ENCODE measurements at places on chromosomes 6 and 20.

DNA sequence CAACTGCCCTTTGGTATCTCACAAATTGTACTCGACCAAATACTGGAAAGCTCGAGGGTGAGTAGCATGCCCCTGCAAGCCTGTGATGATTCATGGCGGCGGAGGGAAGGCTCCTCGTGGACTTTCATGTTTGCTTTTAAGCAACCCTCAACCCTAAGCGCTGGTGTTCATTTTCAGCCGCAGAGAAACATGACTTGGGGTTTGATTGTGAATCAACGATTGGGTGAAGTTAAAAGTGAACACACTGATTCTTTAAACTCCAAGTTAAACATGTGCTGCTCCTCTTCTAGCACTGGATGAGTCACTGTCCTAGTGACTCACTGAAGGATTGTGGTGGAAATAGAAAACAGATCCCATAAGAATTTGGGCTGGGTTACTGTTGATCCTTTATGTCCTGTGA is 8.3 kb downstream of the CD109 start:
- no peak for DNase-seq

GRCh38 chr20:34301587-34302311 is 1.4 kb downstream of the AHCY start:
- no peak for DNase-seq

DNA sequence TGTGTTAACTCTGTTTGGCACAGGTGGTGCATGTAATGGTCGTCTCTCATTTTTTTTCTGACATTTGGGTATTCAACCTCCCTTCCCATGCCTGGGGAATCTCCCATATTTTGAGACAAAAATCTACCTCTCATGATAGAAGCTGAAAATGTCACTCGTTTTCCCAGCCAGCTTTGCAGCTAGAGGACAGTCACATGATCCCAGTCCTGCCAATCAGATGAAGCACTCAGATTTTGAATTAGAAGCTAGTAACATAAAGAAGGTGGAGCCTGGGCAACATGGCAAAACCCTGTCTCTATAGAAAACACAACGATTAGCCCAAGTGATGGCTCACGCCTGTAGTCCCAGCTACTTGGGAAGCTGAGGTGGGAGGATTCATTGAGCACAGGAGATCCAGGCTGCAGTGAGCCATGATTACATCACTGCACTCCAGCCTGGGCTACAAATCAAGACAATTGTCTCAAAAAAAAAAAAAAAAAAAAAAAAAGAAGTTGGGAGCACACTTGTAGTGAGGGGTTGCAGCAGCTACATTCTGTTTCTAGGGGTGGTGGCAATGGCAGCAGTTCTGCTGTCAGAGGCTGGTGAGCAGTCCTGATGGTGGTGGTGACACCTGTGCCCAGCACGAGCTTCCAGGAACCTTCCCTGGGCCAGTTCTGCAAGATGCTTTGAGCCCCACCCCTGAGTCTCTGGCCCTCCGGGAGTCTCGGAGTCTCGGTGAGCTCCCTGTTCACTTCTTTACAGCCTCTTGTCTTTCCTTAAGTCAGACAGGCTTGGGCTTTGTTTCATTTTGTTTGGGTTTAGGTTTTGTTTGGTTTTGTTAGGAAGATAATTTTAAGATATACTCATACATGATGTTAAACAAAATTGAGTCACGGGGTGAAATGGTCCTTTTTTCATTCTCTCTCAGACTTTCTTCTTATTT is 94.1 kb upstream of the KCNG1 start:
- DNase-seq, result no peak

DNA sequence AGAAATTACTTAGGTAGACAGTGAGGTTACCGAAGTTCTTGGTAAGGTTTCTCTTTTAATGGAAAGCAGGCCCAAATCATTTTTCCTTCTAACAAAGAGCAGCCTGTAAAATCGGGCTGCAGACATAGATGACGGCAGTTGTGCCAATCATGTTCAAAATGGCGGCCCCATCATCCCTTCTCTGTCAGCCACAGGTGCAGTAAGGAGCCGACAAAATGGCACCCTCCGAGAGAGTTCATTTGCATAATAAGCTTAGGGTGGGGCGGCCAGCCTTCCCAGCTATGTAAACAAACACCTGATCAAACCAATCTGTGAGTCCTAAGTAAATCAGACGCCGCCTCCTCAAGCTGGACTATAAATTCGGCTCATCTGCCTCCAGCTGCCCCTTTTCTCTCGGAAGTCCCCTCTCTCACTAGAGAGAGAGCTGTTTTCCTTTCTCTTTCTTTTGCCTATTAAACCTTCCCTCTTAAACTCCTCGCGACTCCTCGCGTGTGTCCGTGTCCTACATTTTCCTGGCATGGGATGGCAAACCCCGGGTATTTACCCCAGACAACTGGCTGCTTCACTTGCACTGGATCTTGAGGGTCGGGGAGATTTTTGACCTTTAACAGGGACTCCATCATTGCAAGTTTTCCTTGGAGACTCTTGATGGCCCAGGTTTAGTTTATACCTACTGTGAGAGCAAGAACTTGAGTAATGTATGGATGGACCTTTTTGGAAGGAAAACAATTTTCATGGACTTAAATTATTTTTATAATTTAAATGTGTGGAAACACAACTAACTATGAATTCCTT is 8.9 kb upstream of the DDR1 start:
- DNase-seq, result no peak

DNA sequence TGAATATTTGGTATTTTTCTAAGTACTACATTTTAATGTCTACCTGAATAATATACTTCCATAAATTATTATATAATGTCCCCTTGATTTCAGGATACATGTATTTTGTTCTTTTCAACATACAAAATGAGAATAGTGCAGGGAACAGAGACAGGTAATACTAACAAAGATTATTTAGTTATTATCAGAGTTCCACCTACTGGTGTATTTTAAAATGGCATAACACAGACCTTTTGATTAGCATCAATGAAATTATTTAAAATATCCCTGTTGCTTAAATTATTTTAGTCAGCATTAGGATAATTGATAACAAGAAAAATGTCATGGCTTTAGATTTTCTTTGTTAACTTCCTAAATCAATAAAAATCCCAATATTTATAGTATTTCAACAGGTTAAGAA is 184.0 kb downstream of the PRDM13 start:
- no peak for DNase-seq

DNA sequence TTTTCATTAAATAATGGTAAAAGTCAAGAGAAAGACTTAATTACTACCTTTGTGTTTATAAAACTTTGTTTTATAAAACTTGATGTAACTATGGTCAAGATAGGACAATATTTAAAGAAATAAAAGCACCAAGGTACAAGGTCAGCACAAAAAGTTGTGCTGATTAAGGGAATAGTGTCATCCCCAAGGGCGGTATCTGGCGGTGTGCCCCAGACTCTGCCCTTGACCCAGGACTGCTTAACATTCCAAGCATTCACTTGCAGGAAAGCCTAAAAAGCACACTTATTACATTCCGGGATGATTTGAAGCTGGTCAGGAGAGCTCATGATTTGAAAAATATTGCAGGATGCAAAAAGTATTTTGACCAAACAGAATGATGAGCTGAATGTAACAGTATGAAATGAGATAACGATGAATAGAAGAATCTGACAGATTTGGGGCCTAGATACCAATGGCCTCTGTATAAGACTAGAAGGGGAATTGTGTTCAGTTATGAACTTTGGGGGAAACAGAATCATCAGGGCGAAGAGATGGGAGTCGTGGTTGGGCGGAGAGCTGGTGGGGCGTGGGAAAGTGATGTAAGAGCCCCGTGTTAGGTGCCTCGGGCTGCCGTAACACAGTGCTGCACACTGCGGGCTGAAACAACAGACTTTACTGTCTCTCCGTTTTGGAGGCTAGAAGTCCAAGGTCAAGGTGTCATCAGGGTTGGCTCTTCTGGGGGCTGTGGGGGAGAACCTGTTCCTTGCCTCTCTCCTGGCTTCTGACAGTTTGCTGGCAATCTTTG is 77.2 kb downstream of the CDC5L start:
- no peak for DNase-seq

- no peak for DNase-seq
These were observed 105.7 kb downstream of the EDN1 start for GRCh38 chr6:12395898-12396297.

- no peak for DNase-seq
These were observed 34.1 kb downstream of the TGM2 start for GRCh38 chr20:38130687-38131587.

GRCh38 chr6:156949376-156949775 is 172.2 kb downstream of the ARID1B start:
- DNase-seq, result no peak

DNA sequence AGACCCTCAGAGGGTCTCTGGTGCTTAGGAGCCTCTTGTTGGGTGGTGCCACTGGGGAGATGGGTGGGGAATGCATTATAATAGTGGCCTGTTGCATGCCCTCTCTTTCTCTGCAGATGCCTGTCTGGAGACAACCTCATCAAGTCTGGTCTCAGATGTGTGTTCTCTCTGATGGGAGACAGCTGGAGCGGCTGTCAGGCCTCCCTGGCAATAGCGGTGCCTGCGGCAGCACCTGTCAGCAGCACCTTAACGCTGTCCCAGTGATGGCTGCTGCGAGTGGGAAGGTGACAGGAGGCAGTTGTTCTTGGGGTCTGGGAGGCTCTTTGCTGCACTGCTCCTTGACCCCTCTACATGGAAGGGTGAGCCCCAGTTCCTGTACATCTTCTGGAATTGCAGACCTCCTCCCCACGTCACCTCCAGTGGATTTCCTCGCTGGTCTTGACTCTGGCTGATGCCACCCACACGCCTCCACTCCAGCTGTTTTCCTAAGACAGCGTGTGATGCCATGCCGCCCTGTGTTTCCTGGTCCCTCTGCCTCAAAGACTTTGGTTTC is 63.3 kb upstream of the BLCAP start:
- no peak for DNase-seq

Measured in activated CD4-positive, CD25-positive, alpha-beta regulatory T cell treated with anti-CD3 and anti-CD28 coated beads, Interleukin-2, amount 50 U/mL, for 72 hours (primary cell).